ENCODE measurements at places on chromosomes 3 and 15.

- no peak for DNase-seq
Observed at GRCh38 chr3:50815844-50816243, 141.1 kb downstream of the DOCK3 start.

DNA sequence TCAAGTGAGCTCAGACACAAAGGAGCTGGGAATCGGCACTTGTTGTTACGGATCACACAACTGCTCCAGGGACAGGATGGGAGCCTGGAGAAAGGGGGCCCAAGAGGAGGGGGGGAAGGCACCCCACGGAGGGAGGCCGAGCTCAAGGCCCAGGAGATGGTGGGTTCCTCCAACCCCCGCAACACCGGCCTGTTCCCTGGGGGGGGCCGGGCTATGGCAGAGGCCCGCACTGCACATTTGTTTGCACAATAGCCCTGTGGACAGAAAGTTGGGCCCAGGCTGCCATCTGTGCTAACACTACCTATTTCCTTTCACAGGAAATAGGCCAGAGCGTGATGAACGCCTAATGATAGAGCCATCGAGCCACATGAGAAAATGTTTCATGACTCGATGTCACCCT lies 147.1 kb downstream of the NSMCE3 start:
- no peak for DNase-seq

GRCh38 chr15:67194171-67195114 lies 60.0 kb downstream of the AAGAB start:
- DNase-seq: no peak

DNA sequence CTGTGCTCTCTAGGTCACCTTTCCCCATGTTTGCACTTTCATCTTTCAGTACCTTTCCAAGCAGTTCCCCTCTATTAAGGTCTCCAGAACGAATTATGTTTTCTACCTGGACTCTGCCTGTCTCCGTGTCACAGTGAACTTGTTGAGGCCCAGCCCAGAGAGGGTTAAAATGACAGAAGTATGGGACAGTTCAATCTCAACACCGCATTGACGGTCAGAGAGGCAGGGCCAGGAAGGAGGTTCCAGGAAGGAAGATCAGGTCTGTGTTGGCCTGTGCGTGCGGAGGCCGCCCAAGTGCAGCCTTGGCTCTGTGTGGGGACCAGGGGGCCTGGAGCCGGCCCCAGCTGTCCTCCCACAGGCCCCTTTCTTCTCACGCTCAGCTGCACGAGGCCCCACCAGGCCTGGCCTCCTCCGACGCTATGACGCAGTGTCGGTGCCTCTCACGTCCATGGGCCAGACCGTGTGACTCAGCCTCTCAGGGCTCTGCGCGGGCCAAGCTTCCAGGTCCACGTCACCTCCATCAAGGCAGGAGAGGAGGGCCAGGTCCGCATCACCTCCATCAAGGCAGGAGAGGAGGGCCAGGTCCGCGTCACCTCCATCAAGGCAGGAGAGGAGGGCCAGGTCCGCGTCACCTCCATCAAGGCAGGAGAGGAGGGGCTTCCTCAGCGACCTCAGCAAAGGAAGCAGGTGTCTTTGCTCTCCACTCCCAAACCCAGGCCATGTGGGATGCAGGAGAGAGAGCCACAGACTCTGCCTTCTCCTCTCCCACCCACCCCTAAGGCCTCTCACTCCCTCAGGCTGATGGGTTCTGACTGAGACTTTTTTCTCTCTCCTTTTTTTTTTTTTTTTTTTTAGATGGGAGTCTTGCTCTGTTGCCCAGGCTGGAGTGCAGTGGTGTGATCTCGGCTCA lies 83.1 kb downstream of the CPN2 start:
- DNase-seq: no peak

DNA sequence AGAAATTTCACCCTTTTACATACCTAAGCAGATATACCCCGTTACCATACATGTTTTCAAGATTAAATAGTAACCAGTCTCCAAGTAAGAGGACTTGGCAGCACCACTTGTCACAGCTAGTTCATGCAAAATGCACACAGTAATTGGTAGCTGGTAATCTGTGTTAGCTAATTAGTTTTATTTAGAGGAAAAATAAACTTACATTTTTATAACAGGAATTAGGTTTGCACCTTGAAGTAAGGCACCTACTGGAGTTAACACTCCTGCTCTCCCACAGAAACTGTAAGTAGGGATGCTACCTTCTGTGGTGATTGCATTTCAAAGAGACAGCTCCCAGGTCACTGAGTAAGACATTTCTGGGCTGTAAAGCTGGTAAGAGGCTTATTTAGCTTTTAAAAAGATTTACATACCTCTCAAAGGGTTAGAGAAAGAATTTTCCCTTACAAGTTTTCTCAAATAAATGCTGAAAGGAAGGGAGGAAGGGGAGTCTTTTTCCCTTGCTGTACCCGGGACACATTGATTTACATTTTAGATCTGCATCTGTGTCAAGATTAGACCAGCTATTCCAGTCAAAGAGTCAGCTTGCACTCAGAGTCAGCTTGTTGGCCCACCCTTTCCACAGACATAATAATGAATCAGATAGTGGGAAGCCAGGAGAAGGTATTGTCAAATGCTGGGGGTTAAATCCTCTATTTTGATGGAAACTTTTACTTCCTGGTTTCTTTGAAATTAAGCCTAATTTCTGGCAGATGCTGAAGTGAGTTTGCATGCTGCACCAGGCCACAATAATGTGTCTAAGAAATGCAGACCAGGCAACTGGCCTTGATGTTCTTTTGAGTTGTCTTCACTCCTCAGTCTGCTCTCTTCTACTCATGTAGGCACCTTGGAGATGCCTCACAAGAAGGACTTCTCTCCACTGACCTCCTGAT lies 77.6 kb upstream of the CHD2 start:
- DNase-seq: no peak

DNA sequence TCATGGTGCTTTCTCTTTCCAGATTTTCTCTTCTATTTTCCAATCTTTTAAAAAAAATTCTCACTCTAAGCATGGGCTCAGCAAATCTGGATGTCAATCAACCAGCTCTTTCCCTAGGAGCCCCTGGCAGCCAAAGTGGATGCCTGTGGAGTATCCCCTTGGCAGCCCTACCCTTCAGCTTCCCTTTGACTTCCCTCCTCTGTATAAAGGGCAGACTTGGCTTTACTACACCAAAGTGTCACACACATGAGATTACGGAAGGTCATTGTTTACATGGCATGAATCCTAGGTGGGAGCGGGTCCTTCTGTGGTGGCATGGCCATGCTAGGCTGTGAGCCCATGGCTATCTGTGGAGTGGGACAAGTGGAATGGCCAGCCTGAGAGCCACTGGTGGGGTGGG lies 379.9 kb downstream of the GABRB3 start:
- DNase-seq: no peak

DNA sequence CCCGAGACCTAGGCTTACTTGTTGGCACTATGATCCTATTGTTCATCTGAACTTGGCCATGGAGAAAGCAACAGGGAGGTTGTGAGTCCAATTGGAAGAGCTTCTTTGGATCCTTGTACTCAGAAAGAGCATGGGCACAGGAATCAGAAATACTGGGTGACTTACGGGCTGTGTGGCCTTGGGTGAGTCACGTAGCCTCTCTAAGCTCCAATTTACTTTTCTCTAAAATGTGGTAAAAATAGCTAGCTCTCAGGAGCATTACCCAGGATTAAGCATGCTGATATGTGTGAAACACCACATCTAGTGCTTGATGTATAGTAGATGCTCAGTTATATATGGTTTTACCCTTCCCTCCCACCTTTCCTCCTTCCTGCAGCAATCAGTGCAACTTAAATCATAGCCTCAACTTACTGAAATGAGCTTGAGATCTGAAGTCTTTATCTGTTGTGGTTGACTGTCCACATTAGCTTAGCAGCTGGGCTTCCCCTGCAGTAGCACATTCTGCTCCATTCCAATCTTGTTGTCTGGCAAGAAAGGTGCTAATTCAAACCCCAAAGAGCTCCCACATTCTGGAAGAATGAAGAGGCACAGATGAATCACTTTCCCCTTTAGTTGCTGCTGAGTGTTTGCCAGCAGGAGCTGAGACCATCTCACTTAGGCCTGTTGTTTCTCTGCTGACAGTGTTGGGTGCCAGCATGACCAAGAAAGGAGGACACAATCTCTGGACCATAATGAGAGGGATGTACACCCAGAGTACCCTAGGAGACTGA lies 299.1 kb upstream of the TRIM42 start:
- DNase-seq: no peak

- no peak for DNase-seq
Observed at GRCh38 chr3:58979840-58980239, 70.0 kb downstream of the CFAP20DC start.

DNA sequence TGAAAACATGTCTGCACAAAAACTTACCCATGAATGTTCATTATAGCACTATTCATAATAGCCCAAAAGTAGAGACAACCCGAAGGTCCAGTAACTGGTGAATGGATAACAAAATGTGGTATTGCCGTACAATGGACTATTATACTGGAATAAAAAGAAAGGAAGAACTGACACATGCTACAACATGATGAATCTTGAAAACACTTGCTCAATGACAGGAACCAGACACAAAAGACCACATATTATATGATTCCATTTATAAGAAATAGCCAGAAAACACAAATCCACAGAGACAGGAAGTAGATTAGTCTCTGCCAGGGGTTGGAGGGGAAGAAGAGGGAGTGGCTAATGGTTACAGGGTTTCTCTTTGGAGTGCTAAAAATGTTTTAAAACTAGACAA lies 18.3 kb downstream of the SHC4 start:
- DNase-seq: no peak

- DNase-seq: no peak
Observed at GRCh38 chr3:129715854-129716253, 109.4 kb upstream of the PLXND1 start.

DNA sequence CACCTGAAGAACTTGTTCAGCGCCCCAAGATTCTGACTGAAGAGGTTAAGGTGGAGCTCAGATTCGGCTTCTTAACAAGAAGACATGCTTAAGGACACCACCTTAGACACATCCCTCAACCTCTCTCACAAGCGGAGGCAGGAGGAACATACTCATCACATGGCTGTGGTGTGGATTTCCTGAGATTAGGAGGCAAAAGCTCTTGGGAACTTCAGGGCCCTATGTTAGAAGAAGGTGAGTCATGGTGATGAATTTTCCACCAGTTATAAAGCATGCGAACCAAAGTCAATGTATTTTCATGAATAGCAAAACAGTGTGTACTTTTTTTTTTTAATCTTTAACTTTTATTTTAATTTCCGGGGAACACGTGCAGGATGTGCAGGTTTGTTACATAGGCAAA lies 212.2 kb upstream of the SUCLG2 start:
- no peak for DNase-seq

DNA sequence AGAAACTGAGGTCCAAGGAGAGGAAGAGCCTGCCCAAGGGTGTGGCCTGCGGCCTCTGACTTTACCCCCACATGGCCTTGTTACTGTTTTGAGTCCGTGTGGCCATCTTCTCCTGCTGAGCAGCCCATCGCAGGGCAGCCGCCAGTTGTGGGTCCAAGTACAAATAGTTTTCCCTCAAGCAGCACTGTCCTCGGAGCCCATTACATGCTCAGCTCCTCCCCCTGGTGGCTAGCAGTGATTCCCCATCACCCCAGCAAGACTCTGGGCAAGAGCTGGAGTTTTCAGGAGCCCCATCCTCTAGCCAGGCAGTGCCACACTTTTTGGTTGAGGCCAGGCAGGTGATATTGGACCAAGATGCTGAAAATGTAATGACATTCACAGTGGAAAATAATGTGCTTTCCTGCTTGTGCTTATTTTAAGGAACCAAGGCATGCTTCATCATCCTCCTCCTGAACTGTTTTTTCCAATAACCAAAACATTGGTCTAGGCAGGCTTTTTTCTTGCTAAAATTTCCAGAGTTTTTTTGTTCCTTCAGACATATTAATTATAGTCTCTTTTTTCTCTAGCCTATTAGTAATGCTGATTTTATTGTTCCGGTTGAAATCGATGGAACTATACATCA lies 23.2 kb upstream of the VILL start:
- no peak for DNase-seq

DNA sequence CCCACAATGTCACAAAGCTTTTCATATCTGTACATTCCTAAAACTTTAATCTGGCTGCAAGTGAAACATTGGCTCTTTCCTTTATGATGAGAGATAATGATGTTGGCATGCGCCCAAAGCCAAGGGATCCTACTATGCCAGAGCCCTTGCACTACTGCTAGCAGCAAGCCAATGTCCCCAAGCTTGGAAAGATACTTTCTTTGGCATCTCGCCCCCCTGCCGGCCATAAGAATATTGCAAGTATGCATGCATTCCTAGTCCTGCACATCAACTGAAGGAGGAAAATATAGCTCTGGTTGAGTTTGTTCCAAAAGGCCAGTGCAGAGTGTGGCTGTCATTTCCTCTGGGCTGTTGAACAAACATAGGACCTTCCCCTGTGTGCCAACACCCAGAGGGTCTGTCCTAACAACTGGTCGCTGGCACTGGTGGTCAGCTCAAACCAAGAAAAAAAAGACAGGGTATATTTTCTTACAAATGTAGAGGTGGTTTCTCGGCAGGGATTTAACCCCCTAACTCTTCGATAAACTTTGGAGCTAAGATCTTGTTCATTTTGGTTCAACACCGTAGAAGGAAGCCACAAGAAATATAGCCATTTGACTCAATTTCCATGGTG lies 120.9 kb upstream of the ZBED2 start:
- no peak for DNase-seq

DNA sequence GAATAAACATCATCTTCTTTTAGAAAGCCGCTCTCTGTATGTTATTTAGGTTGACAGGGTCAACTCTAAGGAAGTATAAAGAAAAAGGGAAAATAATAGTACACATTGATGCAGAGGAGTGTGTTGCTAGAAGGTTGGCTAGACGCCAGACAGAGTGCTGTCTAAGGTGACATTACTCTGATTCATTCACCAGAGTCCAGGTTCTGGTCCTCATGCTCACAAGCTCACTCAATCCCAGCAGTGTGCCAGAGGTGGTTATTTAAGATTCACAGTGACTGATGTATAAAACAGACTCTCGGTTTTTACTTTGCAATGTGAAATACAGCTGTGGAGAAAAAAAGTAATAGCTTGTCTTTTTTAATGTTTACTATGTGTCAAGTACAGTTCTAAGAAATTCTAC lies 1.7 kb downstream of the CFAP44 start:
- DNase-seq: no peak

- no peak for DNase-seq
Observed at GRCh38 chr3:133843634-133844033, 38.0 kb downstream of the SRPRB start.

GRCh38 chr15:74812533-74812932 lies at the start of gene LMAN1L:
Gene LMAN1L, plus strand, starts transcription at chr15:74812835. Its CDS starts 20 bp downstream, at chr15:74812855.
- DNase-seq: no peak

DNA sequence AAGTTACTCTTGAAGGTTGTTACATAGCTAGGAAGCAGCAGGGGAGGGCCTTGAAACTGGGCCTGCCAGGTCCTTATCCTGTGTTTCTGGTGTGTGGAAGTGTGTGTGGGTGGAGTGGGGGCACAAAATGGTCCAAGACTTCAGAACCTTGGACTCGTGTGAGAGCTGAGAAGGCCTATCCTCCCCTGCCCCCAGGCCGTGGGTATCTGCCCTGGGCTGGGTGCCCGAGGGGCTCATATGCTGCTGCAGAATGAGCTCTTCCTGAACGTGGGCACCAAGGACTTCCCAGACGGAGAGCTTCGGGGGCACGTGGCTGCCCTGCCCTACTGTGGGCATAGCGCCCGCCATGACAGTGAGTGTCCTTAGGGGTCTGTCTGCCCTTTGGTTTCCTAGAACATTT lies 4.5 kb downstream of the CHRD start:
- DNase-seq: no peak

Data from stimulated activated CD8-positive, alpha-beta memory T cell treated with anti-CD3 and anti-CD28 coated beads, Interleukin-15, amount 100 ng/mL, for 4 hours (primary cell).